ENCODE measurements at places on chromosomes 2 and 18. TPM values are rescaled to one million over a fixed set of nuclear protein-coding genes. Genes with fewer than 3 reads are reported as not detected.

The CNOT9 gene
- total RNA-seq = 71.0 TPM

GRCh38 chr2:157470321-157470720, 26.4 kb upstream of the CYTIP start:
- no peak for DNase-seq

DNA sequence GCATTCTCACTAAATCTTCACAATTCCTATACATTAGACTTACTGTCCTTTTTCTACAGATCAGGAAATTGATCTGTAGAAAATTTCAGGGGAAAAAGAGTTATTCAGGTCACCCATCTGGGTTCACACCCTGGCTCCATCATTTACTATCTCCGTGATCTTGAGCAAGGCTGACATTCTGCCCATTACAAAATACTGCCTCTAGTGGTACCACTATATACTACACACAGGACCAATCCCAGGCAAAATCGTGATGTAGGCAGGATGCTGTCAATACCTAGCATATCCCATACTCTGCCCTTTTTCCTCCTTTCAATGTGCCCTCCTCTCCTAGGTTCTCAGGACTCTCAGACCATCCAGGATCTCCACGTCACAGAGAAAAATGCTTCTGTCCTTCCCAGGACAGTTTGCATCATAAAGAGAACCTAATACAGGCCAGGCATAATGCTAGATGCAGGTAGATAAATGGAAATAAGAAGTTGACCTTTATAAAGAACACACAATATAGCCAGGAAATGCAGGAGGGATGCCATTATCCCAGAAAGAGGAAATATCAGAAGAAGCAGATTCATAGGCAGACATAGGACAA, 101.9 kb downstream of the CDH20 start:
- no peak for DNase-seq

The PTPRM gene
- total RNA-seq = 63.2 TPM

DNA sequence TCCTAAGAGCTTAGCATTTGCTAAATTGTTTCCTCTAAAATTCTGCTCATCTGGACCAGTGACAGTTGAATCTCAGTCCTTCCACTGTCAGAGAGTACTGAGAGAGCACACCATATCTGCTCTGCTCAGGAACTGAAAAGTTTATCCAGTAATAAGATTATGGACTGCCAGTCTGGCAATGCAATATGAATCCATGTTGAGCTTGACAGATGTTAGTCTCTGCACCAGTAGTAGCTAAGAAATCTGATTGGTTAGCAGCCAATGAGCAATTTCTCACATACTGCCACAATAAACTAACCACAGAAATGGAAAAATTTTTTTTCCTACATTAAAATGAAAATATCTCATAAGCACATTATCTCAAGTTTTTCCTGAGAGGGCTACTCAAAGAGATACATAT, 2.3 kb downstream of the PRKD3 start:
- no peak for DNase-seq

All from epithelial cell of proximal tubule (primary cell).